Stimulated activated naive CD4-positive, alpha-beta T cell treated with Interleukin-2 at 50 U/mL for 16 hours (primary cell): ENCODE measurements at places on chromosomes 6 and 20.

DNA sequence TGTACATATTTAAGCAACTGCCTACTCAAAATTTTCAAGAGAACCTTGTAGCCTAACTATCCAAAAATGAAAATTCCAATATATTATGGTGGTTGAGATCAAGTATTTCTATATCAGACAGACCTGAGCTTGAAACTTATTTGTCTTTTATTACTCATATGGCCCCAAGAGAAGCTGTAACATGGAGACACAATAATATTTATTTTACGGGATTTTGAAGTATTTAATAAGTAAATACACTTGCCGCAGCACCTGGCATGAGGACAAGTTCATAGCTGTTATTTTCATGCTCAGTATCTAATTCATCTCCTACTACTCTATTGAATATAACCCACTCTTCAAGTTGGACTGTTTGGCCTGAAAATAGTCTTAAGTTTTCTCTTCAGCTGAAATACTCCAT lies 28.0 kb downstream of the PTPRK start:
- DNase-seq = no peak

- no peak for DNase-seq
Measured at GRCh38 chr6:56484669-56485068, 158.0 kb downstream of the DST start.

GRCh38 chr6:73290435-73290834 lies 27.4 kb upstream of the KHDC1 start:
- no peak for DNase-seq

DNA sequence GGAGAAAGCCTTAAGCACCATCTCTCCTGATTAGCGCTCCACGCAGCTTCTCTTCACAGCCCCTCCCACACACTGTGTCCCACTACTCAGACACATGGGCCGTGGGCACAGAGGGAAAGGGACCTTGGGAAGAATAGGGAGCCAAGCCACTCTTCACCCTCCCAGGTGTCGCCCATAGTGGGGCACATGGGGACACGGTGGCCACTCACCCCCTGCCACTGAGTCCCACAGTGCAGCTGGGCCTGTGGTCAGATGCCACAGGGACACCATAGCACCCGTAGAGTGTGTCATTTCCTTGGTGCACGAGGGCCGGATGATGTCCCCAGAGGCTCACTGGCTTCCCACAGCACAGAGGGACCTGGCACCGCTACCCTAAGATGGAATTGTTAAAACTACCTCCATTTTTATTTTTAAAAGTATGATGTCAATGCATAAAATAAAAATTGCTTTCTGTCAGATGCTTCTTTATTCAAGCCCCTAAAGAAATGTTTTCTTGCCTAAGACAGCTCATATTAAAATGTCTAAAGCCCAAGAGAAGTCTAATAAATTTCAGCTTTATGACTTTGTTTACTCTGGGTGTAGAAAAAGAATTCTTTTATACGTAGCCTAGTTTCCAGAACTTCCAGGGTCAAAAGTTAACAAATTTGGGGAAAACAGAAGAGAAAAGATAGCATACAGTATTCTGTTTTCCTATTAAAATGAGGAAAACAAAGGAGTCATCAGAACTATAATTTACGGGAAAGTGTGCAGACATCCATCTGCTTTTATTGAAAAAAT lies 191.0 kb upstream of the SNX9 start:
- no peak for DNase-seq

GRCh38 chr20:37270576-37271420 lies 9.2 kb upstream of the GHRH start:
- no peak for DNase-seq

DNA sequence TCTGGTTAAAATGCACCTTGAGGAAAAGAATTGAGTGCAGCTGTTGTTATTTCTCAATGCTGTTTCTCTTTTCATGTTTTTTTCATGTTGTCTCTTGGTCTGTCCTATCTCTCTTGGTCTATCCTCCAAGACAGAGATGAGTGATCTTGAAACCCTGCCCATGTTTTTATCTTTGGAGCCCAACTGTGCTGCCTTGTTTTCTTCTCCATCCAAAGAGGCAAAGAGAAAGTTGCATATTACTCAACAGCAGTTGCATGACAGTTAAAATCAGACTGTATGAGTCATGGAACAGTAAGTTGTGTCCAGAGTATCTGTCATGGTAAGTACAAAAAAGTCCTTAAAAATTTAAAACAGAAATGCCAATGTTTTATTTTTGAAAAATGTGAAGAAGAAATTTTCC lies 26.2 kb downstream of the BCAS1 start:
- no peak for DNase-seq

DNA sequence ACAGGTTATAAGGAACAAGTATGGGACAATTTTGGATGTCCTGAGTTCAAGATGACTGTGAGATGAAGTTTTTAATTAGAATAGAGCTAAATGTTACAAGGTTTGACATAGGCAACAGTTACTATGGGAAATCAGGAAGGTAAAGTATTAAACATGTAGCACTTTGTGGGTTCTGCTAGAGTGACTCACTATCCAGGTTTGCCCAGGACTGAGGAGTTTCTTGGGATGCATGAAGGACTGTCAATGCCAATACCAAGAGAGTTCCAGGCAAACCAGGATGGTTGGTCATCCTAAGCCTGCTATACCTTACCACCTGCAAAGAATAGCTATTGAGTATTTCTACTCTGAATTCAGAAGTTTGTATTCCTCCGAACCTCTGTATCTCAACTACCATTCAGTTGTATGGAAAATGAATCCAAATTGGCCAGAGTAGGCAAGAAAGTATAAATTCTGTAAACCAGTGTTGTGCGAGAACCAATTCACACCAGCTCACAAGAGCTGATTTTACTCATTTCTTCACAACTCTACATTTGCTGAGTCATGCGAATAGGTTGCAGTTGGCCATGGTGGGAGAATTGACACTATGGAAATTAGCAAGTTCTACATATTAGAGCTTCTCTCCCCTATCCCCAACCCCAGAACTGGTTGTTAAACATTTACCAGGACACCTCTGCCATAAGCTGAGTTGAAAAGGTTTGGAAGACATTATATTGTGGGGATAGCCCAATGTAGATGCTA lies 449.5 kb downstream of the PLCB1 start:
- no peak for DNase-seq
